Neural crest cell (in vitro differentiated cells): ENCODE measurements at places on chromosomes 13 and 19.

DNA sequence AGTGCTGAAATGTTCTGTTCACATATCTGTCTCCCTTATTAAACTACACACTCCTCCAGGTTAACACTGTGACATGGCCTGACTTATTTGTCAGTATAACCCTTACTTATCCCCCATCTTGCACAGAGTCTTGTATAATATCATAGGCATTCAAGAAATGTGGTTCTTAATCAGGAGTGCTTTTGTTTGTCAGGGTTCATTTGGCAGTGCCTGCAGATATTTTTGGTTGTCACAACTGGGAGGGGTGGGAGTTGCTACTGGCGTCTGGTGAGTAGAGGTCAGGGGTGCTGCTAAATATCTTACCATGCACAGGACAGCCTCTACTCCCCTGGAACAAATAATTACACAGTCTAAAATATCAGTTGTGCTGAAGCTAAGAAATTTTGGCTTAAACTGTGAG, 20.4 kb upstream of the OBI1 start:
- DNase-seq, result no peak

DNA sequence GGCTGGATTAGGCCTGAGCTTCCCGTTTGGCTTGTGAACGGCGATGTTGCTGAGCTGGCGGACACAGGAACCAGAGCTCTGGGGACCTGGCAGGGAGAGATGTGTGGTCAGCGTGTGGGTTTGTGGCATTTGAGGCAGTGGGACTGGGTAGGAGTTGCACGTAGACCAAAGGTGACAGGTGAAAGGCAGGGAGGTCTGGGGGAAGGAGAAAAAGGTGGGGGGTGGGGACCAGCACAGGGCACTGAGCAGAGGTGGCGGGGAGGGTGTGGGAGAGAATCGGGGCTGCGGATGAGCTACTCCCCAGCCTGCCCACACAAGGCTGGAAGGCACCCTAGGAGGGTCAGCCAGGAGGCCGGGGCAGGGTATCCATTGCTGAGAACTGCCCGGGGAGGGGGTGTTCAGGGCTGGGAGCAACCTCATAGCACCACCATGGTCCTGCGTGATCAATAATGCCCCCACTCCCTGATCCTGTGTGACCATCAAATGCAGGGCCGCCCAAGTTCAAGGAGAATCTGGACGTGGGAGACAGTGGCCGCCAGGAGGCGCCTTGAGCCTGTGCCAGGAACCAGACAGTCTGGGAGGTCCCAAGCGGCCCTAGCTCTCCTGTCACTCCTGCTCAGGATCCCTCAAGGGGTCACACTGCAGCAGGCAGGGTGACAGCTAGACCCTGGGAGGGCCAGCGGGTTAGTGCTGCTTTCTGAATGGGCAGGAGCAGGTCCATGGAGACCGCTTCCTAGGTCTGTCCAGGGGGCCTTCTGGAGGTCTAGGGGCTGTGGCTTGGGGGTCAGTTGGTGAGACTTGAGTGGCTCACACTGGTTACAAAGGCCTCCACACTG, 12.8 kb upstream of the SELENOW start:
- DNase-seq, result peak; percentile 83

GRCh38 chr13:107851670-107852069, 363.7 kb downstream of the LIG4 start:
- no peak for DNase-seq

DNA sequence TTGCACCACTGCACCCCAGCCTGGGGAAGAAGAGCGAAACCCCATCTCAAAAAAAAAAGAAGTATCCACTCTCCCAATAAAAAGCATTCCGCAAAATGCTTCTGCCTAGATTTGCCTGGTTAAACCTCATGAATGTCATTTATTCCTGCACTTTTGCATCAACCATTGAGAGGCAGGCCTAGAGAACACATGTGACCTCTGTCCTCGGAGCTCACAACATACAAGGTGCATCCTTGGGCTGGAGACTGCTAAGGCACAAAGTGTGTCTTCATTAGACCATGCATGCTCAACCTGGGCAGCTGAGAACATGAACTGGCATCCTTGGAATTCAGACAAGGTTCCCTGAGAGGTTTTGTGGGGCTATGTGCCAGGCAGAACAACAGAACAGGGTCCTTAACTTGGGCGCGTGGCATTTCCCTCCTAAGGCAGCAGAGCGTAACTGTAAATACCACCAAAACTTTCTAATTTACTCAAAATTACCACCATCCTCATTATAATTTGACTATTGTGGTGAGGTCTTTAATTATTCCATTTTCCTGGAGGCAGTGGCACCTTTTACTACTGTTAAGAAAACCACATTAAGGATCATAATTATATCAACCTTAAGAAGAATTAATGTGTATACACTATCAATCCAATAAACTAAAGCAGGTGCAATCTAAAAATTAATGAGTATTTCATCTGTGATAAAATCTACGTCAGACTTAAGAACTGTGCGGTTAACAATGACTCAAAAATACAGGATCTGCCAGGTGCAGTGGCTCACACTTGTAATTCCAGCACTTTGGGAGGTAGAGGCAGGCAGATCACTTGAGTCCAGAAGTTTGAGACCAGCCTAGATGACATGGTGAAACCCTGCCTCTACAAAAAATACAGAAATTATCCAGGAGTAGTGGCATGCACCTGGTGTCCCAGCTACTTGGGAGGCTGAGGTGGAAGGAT, 13.8 kb downstream of the RCBTB1 start:
- no peak for DNase-seq

GRCh38 chr19:5628461-5628860, 5.6 kb downstream of the SAFB start:
- DNase-seq, result no peak
